ENCODE measurements at places on chromosomes 5 and 9.

DNA sequence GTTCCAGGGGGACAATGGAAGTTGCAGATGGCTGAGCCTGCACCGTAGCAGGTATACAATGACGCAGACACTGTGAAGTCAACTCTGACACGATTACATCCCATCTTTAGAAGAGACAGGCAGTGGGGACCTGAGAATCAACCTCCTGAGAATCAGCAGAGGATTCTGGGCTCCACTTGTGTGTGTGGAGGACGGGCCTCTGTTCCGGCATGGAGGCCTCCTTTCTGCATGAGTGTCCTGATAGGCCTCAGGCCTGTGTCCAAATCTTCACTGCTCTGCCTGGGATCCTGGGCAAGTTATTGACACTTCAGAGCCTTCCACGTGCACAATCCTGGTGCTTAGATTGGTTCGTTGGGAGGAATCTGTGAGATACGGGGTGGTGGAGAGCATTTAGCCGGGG, 151.2 kb upstream of the COL5A1 start:
- no peak for DNase-seq

DNA sequence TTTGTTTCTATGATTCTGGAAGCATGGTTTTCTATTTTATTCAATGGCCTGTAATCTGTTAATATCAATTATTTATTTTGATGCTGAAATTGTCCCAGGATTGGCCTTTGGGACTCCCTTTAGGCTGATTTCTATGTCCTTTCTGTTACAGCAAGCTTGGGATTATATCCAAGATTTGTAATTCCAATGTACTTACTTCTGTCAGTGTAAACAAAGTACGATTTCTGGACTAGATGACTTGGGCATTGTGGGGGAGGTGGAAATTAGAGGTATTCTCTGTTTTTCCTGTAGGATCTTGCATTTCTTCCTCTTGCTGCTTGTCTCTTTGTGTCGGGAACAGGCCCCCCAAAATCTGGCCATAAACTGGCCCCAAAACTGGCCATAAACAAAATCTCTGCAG, 3.7 kb downstream of the PCDHGA12 start:
- DNase-seq, result no peak

- no peak for DNase-seq
Observed at GRCh38 chr9:137727716-137728115, 108.9 kb downstream of the EHMT1 start.

- peak; percentile 89 for DNase-seq
Observed at GRCh38 chr9:6889868-6890267, 132.1 kb downstream of the KDM4C start.

DNA sequence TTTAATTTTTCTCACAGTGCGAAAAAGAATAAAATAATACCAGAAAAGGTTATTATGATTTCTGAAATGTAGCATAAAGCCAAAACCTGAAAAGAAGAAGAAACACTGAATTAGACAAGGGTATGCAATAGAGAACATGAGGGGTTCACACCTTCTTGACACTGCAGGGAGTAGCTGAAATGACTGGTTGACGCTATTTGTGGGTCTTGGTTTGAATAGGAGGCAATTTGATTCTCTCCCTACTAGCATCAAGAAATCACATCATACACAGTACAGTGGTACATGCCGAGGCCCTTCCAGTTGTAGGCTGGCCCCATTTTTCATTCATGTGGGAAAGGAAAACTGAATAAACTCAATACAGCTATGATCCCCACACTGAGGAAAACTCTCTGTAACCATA, 68.6 kb downstream of the NR3C1 start:
- no peak for DNase-seq

DNA sequence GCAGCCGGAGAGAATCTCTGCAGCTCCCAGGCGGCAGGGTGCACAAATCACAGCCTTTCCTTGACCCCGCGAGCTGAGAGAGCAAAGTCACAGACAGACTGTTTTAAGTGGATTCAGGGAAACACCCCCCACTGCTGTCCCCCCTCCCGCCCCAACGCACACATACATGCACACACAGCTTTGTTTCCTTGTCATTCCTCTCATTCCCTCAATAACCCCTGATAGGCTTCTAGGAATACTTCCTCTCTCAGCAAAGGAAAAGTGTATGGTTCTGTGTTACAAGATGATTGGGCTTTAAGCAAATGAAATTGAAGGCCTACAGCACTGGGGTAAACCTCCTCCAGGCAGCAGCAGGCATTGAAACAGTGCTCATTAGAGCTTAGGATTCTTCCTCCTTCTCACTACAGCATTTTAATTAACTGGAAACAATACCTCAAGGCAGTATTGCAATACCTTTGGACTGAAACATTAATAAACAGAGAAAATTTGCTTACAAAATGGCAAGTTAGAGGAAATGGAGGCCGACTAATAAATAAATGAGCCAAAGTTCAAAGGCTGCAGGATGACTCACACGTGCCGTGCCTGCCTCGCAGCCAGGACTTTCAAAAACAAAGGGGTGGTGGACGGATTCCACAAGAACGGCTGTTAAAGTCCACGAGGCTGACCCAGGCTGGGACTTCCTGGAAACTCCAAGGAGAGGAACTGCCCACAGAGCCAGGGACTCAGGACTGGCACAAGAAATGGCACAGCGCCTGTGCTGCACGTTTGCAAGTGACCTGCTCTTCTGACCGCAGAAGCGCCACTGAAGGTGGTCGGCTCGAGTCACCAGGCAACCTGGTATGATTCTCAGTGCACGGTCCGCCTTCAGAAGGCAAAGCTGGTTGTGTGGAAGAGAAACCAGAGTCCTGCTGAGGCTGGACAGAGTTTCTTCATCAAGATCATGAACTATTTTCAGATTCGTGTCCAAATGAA, 236.2 kb downstream of the SYK start:
- DNase-seq, result no peak

- no peak for DNase-seq
Observed at GRCh38 chr5:178931846-178932760, 8.9 kb upstream of the ZNF454 start.

GRCh38 chr9:83271665-83272071, 208.7 kb upstream of the RASEF start:
- no peak for DNase-seq

DNA sequence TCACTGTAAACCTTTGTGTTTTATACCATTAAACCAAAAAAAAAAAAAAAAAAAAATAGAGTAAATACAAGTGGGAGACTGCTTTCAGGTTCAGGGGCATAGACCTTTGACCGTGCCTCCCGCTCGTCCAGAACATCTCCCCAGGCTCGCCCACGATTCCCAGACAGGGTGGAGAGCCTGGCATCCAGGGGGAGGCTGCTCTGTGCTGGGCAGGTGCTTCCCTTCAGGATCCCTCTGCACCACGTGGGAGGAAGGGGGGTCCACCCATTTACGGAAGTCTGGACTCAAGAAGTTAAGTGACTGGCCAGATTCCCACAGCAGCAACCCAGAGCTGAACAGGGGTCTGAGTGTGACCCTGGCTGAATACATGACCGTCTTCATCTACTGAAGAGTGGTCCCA, 125.4 kb upstream of the LMX1B start:
- no peak for DNase-seq

DNA sequence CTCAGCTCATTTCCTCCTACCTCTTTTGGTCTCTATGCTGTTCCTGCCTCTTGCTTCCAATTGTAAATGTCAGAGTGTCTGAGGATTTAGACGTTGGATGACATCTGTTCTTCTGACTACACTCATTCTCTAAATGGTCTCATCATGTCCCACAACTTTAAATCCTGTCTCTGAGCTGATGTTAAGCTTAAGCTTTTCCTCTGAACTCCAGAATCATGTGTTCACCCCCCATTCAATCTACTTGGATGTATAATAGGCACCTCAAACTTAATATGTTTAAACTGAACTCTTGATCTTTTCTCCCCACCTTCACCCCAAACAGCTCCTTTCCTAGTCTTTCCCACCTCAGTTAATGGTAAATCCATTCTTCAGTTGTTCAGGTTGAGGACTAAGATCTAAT, 433.6 kb downstream of the CSNK1G3 start:
- DNase-seq, result no peak

- DNase-seq, result no peak
Observed at GRCh38 chr9:107925749-107926297, 436.3 kb upstream of the KLF4 start.

DNA sequence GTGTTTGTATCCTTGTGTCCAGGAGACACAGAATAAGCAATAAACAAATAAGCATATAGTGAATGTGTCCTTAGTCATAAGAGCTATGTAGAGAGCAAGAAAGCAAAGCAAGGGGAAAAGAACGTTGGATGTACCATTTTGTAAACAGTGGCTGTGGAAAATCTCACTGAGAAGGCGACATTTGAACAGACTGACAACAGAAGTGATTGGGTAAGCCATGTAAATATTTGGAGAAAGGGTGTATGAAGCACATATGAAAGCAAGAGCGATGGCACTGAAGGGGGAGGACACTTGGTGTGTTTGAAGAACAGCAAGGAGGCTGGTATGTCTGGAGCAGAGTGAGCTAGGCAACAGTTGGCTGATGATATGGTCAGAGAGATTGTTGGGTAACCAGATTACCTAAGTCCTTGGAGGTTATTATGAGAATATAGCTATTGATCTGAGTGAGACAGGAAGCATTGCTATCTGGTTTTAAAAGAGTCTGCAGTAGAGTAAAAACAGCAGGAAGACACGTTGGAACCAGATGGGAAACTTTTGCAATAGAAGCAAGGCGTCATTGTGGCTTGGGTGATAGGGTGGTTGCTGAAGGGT, 115.5 kb upstream of the IL7R start:
- DNase-seq, result no peak

- DNase-seq, result peak; percentile 72
Observed at GRCh38 chr5:64811050-64811640, 42.4 kb downstream of the CWC27 start.

DNA sequence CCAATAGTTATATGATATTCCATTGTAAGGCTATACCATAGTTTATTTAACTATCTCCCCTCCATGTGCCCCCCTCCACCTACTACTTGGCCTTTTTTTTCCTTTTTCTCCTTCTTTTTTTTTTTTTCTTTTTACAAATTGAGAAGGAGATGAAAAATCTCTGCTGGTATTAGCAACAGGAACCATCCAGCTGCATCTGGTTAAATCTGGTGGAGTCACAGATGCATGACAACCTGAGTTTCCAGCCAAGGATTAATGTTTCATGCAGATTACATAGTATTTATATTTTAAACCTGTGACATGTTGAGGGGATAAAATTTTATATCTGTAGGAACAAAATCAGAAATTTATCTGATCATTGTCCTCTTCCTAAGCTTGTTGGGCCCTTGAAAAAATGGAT, 128.5 kb upstream of the IQGAP2 start:
- no peak for DNase-seq

GRCh38 chr9:99430301-99430700, 208.2 kb downstream of the SEC61B start:
- DNase-seq, result no peak

DNA sequence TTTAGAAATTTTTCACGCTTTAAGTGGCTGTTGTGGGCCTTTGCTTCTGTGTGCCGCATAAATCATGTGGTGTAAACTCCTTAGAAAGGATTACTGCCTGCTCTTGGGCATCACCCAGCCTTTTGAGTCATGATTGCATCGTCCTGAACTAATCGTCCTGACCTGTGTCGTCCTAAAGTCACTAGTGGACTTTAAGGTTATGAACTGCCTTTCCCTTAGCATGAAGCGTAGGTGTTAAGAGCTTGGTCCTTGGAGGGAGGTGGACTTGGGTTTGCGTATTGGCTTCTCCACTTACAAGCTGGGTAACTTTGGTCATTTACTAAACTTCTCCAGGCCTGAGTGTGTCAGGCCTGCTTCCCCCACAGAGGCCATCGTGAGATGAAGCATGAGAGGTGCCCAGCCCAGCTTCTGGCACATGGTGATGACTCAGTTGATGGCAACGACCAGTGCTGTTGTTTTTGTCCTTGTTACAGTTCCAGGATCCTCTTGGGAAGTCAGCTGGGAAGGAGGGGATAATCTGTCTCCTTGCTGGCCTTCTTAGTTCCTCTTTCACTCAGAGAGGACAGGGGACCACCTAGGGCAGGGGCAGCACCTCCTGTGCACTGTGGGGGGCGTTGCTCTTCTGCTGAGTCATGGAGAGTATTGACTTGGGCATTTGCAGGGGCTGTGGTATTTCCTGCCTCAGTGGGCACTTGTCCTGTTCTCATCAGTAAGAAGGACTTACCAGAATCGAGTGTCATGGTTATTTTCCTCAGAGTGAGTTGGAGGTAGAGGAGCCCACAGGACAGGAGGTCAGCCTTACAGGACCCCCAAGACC, 54.2 kb upstream of the NCS1 start:
- DNase-seq, result no peak

DNA sequence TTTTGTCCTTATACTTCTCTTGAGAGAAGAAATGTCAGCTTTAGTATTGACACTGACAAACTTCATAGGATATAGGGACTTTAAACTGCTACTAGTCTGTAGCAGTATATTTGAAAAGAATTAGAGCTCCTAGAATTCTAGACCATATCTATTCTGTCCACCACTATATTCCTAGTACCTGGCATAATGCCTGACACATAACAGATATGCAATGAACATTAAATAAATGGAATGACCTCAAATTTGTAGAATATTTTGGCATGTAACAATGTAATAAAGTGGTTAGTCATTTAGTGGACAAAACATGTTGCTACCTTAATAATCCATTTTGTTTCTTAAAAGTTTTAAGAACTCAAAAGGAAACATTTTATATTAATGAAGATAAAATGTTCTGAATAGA, 57.5 kb downstream of the HOMER1 start:
- no peak for DNase-seq

DNA sequence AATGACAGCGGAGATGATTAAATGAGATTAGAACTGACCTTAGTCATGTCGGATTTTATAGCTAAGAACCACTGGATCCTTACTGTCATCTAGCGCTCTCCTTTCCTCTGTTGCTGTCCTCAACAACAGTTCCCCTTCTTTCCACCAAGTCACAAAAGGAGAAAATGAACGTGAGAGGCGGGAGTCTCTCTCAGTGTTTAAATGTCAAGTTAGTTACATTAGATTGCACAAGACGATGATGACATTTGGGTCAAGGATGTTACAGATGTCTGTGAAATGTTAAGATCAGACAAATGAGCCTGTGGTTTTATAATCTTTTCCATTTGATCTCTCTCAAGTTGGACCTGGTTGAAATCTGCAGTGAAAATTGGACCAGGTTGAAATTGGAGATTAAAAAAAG, 53.5 kb downstream of the FBXO38 start:
- DNase-seq, result no peak

GRCh38 chr5:9878206-9878605, 248.1 kb upstream of the TAS2R1 start:
- DNase-seq, result no peak

DNA sequence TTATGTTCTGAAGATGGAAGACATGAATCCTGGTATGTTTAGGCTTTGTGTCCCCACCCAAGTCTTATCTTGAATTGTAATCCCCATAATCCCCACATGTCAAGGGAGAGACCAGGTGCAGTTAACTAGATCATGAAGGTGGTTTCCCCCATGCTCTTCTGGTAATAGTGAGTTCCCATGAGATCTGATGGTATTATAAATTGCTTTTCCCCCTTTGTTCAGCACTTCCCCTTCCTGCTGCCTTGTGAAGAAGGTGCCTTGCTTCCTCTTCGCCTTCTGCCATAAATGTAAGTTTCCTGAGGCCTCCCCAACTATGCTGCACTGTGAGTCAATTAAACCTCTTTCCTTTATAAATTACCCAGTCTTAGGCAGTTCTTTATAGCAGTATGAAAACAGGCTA, 229.0 kb downstream of the ARL15 start:
- no peak for DNase-seq

GRCh38 chr5:178467568-178468195, 122.5 kb downstream of the COL23A1 start:
- DNase-seq, result no peak

GRCh38 chr9:72038408-72038807, 22.0 kb downstream of the C9orf57 start:
- no peak for DNase-seq

All from Karpas-422 (cell line).